Smooth muscle cell of the umbilical artery (primary cell): ENCODE measurements at places on chromosomes 2 and 18. TPM values are rescaled to one million over a fixed set of nuclear protein-coding genes. Genes with fewer than 3 reads are reported as not detected.

The DCDC2C gene
- not detected in 2 replicates for total RNA-seq

The CD8B2 gene
- not detected in 2 replicates for total RNA-seq

The ERBB4 gene
- total RNA-seq: 0.42 and 0.59 TPM in 2 replicates

The DSC3 gene
- total RNA-seq: 29.1 and 31.7 TPM in 2 replicates

The SLC4A5 gene
- 0.83 TPM in 1 of 2 replicates, not detected in the other for total RNA-seq

The GRP gene
- not detected in 2 replicates for total RNA-seq

The CTNNA2 gene
- 0.05 TPM in 1 of 2 replicates, not detected in the other for total RNA-seq

The DYNAP gene
- total RNA-seq: not detected in 2 replicates
